Endodermal cell (in vitro differentiated cells): ENCODE measurements at places on chromosomes 5 and 9. TPM values are rescaled to one million over a fixed set of nuclear protein-coding genes. Genes with fewer than 3 reads are reported as not detected.

GRCh38 chr9:20031836-20032235, 243.0 kb upstream of the SLC24A2 start:
- no peak for DNase-seq

GRCh38 chr9:127521919-127522304, 70.6 kb downstream of the LRSAM1 start:
- DNase-seq: no peak

Gene INVS
- 17.0 and 22.8 TPM in 2 replicates for total RNA-seq

DNA sequence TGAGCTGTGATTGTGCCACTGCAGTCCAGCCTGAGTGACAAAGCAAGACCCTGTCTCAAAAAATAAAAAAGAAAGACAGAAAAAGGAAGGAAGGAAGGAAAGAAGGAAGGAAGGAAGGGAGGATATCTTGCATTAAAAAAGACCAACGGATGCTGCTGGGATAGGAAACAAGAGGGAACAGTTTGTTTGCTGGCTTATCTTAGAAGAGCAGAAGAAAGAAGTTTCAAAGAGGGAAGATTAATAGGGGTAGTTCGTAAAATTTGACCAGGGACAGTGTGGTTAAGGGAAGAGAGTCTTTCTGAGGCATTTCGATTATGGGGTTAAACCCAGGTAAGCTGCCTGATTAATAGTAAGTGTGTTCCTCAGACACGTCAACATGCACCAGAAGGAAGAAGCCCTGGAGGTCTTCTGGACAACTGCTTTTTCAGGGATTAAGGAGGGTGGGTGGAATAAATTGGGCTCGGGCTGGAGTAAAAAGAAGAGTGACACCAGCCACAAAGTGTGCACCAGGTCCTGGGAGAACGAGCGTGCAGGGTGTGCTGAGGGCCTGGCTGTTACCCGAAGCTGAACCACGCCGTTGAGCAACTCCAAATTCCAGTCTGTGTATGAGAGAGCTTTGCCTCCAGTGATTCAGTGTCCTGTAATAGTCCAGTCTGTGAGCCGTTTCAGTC, 24.8 kb downstream of the FYB1 start:
- no peak for DNase-seq

- DNase-seq: no peak
These were observed 45.5 kb downstream of the COL27A1 start for GRCh38 chr9:114200721-114201300.

Gene NXNL2
- total RNA-seq: 0.40 TPM in 1 of 3 replicates, not detected in the others

Gene ZNF454
- total RNA-seq: not detected in 2 replicates

DNA sequence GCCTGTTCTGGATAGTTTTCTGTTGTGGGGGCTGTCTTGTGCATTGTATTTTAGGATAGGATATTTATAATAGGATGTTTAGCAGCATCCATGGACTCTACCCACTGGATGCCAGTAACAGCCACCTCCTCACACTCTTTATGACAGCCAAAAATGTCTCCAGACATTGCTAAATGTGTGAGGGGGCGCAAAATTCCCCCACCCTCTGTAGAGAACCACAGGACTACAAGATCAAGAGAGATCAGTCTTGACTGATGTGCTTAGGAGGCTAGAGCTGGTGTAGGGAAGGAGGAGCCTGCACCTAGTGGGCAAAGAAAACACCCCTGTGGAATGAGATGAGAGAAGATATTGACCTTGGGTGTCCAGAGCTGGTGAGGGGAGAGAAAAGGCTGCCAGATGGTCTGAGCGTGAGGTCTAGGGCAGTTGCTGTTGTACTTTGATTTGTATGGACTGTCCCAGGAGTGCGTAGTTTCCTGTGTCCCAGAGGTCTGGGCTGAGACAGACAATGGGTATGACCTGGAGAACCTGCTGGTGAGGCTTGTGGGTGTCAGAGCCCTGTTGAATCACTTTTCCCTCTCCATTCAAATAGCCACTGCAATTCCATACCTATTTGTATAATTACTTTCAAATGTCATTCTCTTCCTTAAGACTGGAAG, 16.3 kb downstream of the DAPK1 start:
- no peak for DNase-seq

GRCh38 chr5:80874162-80874561, 86.0 kb upstream of the RASGRF2 start:
- DNase-seq: no peak

- no peak for DNase-seq
These were observed 317.2 kb downstream of the DEPDC1B start for GRCh38 chr5:60382716-60383115.

DNA sequence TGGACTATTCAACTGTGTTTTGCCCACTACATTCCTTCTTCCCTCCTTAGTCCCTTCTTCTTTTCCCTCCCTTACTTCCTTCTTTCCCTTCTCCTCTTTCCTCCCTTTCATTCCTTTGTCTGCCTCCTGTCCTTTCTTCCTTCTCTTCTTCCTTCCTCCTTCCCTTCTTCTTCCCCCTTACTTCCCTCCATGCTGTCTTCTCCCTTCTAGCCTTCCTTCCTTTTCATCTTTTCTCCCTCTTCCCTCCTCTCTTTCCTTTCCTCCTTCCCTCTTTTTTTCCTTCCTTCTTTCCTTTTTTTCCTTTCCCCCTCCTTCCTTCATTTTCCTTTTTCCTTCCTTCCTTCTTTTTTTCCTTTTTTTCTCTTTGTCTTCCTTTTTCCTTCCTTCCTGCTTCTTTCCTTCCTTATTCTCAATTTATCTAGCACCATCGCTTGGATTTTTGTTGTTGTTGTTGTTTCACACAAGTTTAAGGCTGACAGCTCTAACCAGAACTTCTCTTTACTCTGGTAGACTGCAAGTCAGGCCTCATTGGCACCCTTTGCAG, 123.4 kb downstream of the CEMIP2 start:
- DNase-seq: no peak

- no peak for DNase-seq
These were observed 20.0 kb upstream of the SLC25A51 start for GRCh38 chr9:37923796-37924427.

Gene C1QTNF3
- total RNA-seq: 3.5 and 5.0 TPM in 2 replicates

DNA sequence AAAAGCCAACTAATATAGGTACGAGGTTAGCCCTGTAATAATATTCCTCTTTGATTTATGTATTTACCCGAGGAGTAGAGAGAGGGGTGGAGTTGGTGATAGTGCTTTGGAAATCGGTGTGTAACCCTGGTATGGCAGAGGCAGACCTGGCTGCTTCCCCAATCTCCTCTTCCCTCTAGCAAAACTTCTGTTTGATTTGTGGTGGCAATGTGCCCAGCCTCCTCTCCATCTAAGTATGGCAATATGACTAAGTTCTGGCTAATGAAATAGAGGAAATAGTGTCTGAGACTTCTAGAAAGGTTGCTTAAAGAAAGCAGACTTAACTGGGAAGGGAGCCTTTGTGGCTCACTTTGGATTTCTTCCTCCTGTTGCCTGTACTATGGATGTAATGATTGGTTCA, 491.1 kb downstream of the ENC1 start:
- no peak for DNase-seq

DNA sequence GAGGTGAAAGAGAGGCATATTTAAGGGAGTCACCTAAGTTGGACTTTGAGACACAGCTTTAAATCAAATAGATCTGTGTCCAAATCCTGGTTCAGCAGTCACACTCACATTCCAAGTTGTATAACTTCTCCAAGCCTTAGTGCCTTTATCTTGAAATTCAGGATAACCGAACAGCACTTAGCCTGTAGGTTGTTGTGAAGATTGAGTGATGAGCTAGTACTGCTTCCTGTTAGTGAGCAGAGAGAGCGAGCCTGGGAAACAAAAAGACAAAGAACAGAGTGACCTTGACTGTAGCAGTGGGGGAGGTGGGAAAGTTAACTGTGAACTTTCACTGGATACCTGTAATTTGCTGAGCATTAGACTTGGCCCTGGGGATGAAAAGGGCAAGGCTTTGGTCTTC, 22.4 kb downstream of the MAML1 start:
- peak; percentile 68 for DNase-seq
